A549 (cell line): ENCODE measurements at places on chromosomes 12 and 14.

GRCh38 chr12:15274561-15274967 lies 47.7 kb upstream of the PTPRO start:
- DNase-seq: peak; percentile 11

DNA sequence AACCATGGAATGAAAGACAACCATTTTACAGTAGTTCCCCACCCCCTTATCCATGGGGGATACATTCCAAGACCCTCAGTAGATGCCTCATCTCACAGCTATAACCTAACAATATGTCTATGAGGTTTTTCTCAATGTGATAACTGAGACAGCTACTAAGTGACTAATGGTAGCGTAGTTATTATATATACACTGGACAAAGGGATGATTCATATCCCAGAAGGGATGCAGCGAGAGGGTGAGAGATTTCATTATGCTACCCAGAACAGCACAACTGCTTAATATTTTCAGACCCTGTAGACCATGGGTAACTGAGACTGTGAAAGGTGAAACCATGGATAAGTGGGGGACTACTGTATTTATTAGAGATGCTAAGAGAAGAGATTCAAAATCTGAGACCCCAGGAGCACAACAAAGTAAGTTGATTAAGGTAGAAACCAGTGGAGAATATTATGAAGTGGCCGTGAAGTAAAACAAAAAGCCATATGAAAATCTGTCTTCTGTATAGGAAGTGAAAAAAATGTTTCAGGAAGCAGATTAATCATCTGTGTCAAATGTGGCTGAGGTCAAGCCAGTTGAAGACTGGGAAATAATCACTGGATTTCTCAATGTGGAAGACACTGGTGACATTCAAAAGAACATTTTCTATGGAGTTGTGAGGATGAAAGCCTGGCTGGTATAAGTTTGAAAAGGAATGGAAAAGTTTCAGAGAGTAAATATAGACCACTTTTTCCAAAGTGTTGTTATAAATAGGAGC lies 77.2 kb downstream of the RPL10L start:
- no peak for DNase-seq

- no peak for DNase-seq
Observed at GRCh38 chr14:23750357-23750756, 114.2 kb downstream of the DHRS2 start.

- DNase-seq: no peak
Observed at GRCh38 chr12:52515927-52516831, 4.0 kb downstream of the KRT5 start.

GRCh38 chr12:110465024-110465423 lies 3.0 kb downstream of the GPN3 start:
- no peak for DNase-seq

- DNase-seq: no peak
Observed at GRCh38 chr12:12138203-12139154, 67.7 kb downstream of the BCL2L14 start.

- DNase-seq: no peak
Observed at GRCh38 chr12:32230613-32230993, 124.0 kb downstream of the BICD1 start.

- DNase-seq: no peak
Observed at GRCh38 chr12:22491034-22491433, 53.3 kb downstream of the C2CD5 start.

DNA sequence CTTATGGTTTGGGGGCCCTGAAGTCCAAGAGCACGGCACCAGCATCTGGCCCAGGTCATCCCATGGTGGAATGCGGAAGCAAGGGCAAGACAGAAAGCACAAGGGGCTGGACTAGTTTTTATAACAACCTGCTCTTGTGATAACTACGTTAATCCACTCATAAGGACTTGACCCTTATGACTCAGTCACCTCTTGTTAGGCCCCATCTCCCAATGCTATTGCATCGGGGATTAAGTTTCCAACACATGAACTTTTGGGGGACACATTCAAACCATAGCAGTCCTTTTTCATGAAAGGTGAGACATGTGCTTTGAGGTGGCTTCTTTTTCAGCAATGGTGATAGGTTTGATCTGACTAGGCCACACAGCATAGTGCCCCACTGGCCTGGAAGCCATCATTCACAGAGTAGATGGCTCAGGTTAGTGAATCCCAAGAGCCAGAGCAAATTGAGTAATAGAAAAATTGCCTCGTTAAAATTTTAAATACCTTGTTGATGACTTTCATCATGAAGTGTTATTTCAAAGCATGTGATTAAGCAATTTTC lies 12.1 kb downstream of the FRMD6 start:
- no peak for DNase-seq

- no peak for DNase-seq
Observed at GRCh38 chr14:24888532-24888931, 161.4 kb downstream of the STXBP6 start.

DNA sequence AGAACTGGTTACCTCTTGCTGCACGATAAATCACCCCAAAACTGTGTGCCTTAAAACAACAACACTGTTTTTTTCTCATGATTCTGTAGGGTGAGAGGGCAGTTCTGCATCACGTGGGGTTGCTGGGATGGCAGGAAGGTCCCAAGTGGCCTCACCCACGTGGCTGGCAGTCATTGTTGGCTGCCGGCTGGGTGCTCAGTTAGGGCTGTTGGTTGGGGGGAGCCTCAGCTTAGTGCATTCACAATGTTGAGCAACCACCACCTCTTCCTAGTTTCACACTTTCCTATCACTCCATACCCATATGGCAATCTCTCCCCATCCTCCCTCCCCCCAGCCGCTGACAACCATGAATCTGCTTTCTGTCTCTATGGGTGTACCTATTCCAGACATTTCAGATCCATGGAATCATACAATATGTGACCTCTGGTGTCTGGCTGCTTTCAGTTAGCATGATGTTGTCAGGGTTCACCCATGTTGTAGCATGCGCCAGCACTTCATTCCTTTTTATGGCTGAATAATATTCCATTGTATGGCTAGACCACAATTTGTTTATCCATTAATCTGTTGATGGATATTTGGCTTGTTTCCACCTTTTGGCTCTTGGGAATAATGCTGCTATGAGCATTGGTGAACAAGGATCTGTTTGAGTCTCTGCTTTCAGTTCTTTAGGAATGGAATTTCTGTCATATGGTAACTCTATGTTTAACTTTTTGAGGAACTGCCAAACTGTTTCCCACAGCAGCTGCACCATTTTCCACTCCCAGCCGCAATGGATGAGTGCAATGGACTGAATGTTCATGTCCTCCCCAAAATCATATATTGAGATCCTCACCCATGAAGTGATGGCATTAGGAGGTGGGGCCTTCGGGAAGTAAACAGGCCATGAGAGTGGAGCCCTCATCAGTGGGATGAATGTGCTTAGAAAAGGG lies 11.2 kb upstream of the POP5 start:
- DNase-seq: no peak

DNA sequence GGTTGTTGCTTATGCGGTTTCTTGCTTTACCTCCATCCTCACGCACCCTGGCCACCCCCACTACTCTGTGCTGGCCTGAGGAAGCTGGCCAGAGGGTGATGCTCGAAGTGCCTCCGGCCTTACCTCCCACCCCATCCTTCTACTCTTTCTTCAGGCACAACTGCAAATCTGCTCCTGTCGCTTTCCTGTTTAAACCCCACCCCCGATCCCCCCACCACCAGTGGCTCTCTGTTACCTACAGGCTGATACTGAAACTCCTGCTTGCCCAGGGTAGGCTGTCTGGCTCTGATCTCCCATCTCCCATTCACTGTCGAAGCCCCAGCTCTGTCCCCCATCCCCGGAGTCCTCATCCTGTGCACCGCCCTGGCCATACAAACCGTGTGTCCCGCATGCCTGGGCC lies 111.5 kb downstream of the PRMT8 start:
- no peak for DNase-seq
